A549 treated with DMSO at 1 μM for 4 hours (cell line): ENCODE measurements at places on chromosomes 1 and 21. TPM values are rescaled to one million over a fixed set of nuclear protein-coding genes. Genes with fewer than 3 reads are reported as not detected.

The CNTN2 gene
- 0.03 to 0.19 TPM (median 0.03 TPM) in 3 of 5 replicates, not detected in the others for total RNA-seq

The OR2L13 gene
- not detected in 5 replicates for total RNA-seq

The KRTAP11-1 gene
- not detected in 5 replicates for total RNA-seq

The GPR161 gene
- total RNA-seq, result 9.2 to 15.6 TPM (median 12.6 TPM) in 5 replicates

The RHOU gene
- 4.8 to 8.9 TPM (median 6.6 TPM) in 5 replicates for total RNA-seq

The SPATA1 gene
- 0.39 to 1.00 TPM (median 0.67 TPM) in 4 of 5 replicates, not detected in the other for total RNA-seq

The GPR52 gene
- total RNA-seq, result 0.19 TPM in 1 of 5 replicates, not detected in the others
